ENCODE measurements at places on chromosomes 7 and 10. TPM values are rescaled to one million over a fixed set of nuclear protein-coding genes. Genes with fewer than 3 reads are reported as not detected.

Gene POLR2J2
- polyA plus RNA-seq, result 1.3 TPM

Gene ANKRD7
- polyA plus RNA-seq, result 0.38 TPM

Gene PAX2
- 0.04 TPM for polyA plus RNA-seq

Gene COL26A1
- polyA plus RNA-seq, result 0.50 TPM

Gene GNA12
- polyA plus RNA-seq, result 26.5 TPM

GRCh38 chr10:132960071-132960472 is 17.7 kb upstream of the CFAP46 start:
- DNase-seq, result no peak

DNA sequence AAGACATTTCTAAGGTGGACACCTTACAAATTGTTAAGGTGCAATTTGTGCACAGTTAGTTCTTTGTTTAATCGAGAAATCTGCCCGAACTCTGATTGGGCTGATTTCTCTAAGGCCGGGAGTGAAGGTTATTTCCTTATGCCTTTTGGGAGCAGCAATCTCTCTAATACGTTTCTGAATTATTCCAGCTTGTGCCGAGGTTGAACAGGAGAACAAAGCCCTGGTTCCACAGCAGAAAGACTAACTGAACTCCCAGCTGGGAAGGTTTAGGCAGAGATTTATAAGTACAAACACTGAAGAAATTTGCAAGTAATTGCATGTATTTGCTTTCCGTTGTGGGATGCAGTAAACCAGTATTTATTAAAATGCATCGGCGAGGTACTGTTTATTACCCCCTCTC is 116.8 kb downstream of the GLI3 start:
- DNase-seq, result no peak

DNA sequence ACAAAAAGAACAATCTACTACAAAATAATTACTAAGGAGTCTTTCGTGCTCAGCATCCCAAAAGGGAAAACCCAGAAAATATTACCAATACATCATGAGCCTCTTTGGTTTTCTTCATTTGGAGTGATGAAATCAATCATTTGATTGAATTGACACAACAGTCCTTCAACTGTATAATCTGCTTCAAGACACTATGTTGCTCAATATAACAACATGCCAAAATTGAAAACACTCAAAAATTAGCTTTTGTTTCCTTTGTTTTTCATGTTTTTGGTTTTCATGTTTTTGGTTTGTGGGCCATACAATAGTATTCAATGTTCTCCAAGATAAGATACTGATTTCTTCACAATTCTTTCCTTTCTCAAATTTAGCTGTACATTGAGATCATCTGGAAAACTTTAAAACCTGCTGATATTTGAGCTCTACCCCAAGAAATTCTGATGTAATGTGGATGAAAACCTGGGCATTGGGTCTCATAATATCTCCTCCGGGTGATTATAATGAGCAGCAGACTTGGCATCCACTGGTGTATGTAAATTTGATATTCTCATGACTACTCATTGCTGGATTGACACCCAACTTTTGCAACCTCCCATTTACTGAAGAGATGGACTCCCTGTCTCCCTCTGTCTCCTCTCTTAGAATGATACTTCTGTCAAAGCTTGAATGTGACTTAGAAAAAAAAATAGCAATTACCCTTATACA is 4.6 kb downstream of the SOSTDC1 start:
- no peak for DNase-seq

DNA sequence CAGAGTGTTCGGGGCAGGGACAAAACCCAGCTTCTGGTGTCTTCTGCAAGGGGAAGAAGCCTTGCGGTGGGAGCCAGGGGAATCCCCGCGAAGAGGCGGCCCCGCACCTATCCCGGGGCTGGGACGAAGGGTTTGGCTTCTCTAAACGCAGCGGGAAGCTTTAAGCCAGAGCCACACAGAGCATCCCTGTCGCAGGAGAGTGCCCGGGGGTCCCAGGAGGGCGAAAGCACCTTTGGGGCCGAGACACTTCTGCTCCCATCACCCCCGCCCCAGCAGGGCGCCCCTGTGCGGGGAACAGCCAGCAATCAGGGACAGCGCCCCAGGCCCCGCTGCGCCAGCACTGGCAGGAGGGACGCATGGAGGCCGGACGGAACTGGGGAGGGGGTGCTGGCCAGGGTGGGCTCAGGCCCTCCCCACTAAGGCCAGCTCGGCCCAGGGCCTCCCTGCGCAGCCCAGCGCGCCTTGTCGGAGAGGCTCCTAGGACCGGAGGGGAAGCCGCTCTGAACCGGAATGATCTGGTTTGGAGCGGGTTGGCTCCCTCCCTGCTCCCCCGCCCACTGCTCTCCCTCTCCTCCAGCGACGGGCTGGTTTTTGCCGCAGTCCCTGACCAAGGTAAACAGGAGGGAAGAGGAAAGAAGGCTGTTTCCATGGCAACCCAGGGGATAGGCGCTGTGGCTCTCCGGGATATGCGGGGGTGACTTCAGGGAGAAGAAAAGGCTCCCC is 63.9 kb downstream of the TMEM209 start:
- DNase-seq, result peak; percentile 97

DNA sequence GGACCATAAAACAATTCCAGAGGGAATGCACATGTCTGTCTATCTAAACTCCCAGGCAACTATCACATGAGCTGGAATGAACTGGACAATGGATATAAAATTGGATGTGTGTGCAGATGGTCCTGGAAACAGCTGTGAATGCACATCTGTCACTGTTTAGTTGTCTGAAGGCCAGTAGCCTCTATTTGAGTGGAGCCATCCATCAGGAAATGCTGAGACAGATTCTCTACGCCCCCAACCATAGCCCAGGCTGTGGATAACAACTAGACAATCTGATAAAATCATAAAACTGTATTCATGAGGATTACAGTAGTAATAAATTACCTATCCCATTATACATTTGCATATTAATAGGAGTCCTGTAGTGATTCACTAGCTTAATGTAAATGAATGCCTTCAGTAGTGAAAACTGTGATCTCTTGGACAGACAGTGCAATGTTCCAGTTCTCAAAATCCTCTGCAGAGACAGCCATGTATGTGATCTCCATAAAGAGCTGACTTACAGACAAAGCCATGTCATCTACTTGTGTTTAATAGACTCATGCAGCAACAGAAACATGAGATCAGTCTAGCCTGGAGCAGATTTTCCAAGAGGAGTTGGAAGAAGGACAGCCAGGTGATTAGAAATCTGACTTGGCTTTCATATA is 907.6 kb downstream of the KCNMA1 start:
- DNase-seq, result peak; percentile 81

- no peak for DNase-seq
These were observed 241.9 kb downstream of the PLXDC2 start for GRCh38 chr10:20058135-20058534.

- DNase-seq, result no peak
These were observed 317.4 kb downstream of the EXOC4 start for GRCh38 chr7:133570321-133570720.

DNA sequence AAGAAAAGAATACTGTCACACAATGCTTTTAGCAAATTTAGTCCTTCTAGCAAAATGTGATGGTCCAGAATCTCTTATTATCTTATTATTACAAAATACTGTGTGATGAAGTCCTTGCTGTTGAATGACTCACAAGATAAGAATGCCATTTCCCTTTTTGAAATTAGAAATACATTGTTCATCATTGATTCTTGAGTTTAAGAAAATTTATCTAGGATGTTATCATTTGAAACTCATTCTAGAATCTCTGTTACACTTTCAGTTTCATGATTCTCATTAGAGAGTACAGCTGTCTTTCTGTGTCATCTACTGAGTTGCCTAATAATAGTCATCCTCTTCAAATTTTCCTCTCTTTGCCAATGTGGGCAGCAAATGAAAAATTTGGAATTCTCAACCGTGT is 9.6 kb downstream of the ZKSCAN5 start:
- DNase-seq, result no peak

Measured in muscle of back (tissue), 13 donors.